Cardiac muscle cell (in vitro differentiated cells and primary cell): ENCODE measurements at places on chromosomes 3 and 15. TPM values are rescaled to one million over a fixed set of nuclear protein-coding genes. Genes with fewer than 3 reads are reported as not detected.

DNA sequence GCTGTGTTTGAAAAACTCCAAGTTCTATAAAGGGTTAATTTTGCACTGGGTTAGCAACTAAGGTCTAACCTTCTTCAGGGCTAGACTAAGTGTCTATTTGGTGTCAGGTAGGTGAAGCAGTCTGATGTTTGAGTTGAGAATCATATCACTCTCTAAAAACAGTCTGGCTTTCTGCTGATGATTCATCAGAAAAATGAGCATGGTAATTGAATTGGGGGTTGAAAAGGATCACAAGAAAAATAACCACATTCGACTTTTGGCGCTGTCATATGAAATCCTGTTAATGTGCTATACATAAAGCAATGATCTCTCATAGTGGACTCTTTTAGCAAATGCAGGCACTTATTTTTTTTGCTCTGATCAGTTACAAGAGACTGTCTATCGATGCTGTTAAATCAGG, 242.2 kb upstream of the AZI2 start:
- no peaks in the 10 kb centered on the region for H3K4me1 ChIP-seq
- no peaks in the 10 kb centered on the region for H3K27me3 ChIP-seq
- H3K27ac ChIP-seq, result no peak overlapping the region
- H3K4me3 ChIP-seq, result no peak overlapping the region

DNA sequence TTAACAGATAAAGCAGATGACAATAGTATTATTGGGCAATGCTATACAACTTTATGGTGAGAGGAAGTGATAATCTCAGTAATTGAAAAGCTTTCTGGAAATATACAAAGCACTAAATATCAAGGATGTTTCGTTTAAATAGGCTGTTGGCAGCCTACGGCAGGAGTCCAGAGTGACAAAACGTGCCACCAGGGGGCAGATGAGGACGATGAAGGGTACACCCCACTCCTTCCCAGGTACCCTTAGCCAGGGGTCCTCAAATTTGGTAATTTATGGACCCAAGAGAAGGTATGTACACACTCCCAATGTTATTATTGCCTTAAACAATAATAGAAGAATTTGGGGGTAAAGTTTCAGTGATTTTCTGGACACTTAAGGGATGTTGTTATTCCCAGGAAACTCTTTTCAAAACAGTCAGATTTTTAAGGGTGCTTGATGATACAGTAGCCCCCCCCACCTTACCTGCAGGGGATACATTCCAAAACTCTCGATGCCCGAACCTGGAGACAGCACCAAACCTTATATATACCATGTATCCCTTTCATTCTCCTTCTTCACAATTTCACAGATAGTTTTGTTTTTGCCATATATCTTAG, 1.4 kb upstream of the MAGEL2 start:
- peak; percentile 53 for DNase-seq
- no peaks in the 10 kb centered on the region for H3K4me1 ChIP-seq
- H3K27me3 ChIP-seq, result no peaks in the 10 kb centered on the region
- H3K36me3 ChIP-seq, result no peaks in the 10 kb centered on the region
- H3K4me3 ChIP-seq, result no peak overlapping the region

DNA sequence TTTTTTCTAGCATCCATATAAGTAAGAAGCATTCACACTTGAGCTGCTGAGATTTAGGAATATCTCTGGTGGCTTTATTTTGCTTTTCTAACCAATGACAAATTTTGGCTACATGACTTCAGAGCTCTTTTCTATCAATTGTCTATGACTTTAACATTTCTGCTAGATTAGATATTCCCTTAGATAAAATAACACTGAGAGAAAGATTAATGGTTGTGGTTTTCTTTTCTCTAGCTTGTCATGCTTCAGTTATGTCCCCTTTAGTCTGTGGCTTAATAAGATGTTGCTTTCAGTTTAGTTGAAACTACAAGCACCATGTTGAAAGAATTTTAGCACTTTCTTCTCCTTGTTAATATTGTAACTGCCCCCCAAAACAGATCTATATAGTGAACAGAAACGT, 665.6 kb upstream of the CCDC54 start:
- H3K4me3 ChIP-seq, result no peak overlapping the region
- no peak overlapping the region for H3K27ac ChIP-seq
- no peaks in the 10 kb centered on the region for H3K27me3 ChIP-seq
- no peaks in the 10 kb centered on the region for H3K36me3 ChIP-seq
- H3K4me1 ChIP-seq, result no peaks in the 10 kb centered on the region

DNA sequence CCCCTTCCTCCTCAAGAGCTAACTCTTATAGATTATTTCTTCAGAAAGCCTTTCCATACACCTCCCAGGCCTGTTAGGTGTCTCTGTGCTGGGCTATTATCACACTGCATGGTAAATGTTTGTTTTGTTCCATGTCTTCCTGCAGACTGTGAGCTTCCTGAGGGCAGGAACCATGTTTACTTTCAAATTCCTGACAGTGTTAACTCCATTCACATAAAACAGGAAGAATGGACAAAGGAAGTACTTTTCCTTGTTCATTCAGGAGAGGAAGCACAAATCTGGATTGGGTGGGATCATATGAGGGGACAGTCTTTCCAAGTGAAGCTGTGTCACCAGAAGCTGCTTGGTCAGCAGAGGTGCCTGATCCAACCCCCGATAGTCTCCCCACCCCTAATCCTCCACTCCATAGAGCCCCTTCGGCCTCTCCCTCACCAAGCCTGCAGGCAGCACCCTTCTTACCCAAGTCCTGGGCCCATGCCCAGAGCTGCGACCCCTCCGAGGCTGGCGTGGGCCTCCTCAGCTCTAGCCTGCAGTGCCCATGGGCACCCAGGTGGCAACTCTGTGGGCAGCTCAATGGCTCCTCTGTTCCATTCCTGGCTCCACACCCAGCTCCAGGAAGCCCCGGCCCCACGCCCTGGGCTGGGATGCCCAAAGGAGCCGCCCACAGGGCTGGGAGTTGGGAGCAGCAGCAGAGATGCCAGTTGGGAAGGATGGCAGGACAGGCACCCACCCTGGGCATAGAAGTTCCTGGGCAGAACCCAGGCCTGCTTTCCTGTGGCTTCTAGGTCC, 6.9 kb downstream of the SHF start:
- no peak overlapping the region for H3K4me3 ChIP-seq
- peaks cover 7% of the 10 kb centered on the region for H3K4me1 ChIP-seq
- DNase-seq, result no peak
- H3K27me3 ChIP-seq, result no peaks in the 10 kb centered on the region
- no peak overlapping the region for H3K27ac ChIP-seq

- H3K27ac ChIP-seq, result no peak overlapping the region
- H3K27me3 ChIP-seq, result no peaks in the 10 kb centered on the region
- no peaks in the 10 kb centered on the region for H3K36me3 ChIP-seq
- peaks cover 22% of the 10 kb centered on the region for H3K4me1 ChIP-seq
- peak; percentile 48 for DNase-seq
Measured at GRCh38 chr15:95715906-95716656, 614.4 kb upstream of the NR2F2 start.

The GRIP2 gene
- total RNA-seq, result 0.06 TPM in 1 of 2 replicates, not detected in the other

The ZNF860 gene
- total RNA-seq, result not detected in 2 replicates

The STRIT1 gene
- total RNA-seq, result not detected in 2 replicates
